Hindlimb muscle (tissue), 1 donor: ENCODE measurements at places on chromosomes 11 and 22. TPM values are rescaled to one million over a fixed set of nuclear protein-coding genes. Genes with fewer than 3 reads are reported as not detected.

Gene DDI1
- polyA plus RNA-seq: not detected

Gene C11orf97
- polyA plus RNA-seq: not detected

Gene OR8A1
- polyA plus RNA-seq: 0.37 TPM

Gene KCNJ11
- polyA plus RNA-seq: 27.5 TPM

Gene TUT1
- 16.9 TPM for polyA plus RNA-seq

Gene ACRV1
- polyA plus RNA-seq: 0.18 TPM

DNA sequence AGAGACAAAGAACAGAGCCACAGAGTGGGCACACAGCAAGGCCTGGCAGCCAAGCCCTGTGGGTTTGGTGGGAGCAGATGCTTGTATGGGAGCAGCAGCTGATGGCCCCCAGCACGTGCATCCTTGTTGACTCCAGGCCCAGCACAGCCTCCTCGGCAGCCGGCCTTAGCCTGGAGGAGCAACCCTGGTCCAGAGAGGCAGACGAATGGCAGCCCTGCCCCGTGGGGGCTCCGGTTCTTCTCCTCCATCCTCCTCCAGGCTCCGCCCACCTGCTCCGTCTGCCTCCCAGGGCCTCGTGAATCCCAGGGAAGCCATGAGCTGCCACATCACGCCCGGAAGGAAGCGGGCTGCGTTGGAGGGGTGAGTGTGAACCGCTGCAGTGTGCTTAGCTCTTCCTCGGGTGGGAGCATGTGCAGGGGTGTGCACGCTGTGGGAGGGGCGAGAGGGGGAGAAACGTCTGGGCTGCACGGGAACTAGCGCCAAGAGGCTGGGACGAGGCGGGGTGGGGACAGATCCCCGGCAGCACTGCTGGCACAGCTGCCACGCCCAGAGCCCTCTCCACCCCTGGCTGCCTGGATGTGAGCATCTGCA, 36.3 kb upstream of the JAM3 start:
- DNase-seq: no peak

DNA sequence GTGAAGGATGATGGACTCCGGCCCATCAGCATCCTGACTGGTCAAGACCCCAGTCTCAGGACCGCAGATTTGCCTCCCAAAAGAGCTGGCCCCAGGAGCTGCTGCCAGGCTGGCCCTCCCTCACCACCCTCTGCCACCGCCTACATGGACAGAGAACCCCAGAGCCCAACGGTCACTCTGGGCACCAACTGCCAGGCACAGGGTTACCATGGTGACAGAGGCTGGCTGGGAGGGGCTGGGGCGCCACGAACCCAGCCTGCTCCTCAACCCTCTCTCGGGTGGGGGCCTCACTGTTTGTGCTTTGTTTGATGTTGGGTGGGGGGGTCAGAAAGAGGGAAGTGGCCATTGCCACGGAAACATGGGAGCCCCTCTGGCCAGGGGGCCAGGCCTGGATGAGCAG, 55.8 kb downstream of the ELFN2 start:
- DNase-seq: no peak

- DNase-seq: no peak
Measured at GRCh38 chr11:80987171-80987570, 1546.3 kb upstream of the TENM4 start.

DNA sequence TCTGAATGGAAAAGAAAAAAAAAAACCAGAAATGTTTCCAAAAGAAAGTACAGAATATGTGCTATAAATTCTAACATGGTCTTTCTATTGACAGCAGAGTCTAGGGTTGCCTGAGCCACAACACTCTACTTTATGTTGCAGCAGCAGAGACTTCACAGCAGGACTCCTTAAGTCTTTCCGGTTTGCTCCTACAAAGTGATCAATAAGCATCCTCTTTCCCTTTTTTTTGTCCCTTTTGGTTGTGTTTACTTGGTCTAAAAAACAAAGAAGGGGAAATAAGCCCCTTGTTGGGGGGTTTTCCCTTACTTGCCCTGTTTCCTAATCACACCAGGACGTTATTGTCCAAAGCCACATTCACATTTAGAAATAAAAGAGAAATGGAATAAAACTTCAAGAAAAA, 163.1 kb upstream of the MPPED2 start:
- DNase-seq: no peak

GRCh38 chr22:28986366-28986765, 75.3 kb downstream of the C22orf31 start:
- DNase-seq: no peak

DNA sequence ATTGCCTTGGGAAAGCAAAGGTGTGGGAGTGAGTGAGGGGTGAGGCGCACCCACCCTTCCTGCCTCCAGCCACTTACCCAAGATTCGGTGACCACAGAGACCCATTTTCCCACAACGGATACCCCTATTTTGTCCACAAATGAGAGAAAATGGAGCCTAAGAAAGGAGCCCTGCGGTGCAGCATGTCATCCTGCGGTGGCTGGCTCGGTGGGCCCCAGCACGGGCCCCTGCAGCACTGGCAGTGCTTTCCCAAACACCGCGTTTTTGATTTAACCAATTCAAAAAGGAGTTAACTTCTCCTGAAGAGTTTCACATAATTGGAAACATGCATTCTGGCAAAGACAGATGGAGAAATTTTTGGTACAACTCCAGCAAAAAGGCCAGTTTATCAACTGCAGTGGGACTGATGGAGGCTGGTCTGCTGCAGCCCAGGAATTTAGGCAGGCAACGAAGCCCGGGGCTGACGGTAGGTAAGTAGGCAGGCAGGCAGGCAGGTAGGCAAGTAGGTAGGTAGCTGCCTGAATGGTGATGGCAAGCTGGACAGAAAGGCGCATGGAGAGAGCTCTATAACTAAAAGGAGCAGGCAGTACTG, 84.2 kb downstream of the FDX1 start:
- DNase-seq: peak; percentile 45

DNA sequence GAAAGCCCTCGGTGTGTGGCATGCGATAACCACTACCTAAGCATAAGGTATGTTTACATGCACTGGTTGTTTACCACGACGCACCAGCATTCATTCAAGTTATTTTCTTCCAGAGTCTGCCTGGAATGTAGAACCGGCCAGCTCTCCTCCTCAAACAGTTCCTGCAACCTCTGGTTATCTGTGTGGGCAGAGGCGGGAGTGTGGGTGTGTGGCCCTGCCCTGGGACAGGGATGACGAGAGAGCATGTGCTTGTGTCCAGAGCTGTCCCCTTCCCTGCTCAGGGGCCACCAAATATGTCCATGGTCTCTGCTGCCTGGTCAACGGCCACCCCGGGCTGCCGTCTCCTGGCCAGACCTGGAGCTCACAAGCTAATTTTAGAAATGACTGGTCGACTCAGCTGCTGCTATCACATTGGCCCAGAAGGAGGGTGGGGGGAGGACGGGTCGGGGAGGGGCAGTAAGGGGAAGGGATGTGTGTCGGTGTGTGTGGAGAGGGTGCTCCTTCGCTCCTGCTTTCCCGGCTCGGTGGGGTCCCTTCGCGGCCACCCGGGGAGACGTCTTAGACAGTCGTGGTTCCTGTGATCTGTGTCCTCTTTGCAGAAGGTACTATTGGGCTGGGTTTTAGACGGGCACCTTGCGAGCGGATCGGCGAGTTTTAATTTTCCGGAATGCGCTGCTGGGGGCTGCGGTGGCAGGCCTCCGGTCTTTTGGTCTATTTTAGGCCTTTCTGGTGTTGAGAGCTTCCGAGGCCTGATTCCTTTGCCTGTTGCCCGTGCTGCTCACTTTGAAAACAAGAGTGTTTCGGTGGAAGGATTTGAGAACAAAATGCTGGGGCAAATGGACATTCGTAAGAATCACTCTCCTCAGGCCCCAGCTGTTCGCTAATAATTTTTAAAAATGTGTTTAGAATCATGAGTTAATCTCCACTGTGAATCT, at the start of gene MYO18B:
Gene MYO18B, plus strand, starts transcription at position 497 of the 935 bp plus-strand sequence. CDS start 18,905 bp downstream, outside the sequence.
- peak; percentile 45 for DNase-seq
